ENCODE measurements at places on chromosomes 5 and 9. TPM values are rescaled to one million over a fixed set of nuclear protein-coding genes. Genes with fewer than 3 reads are reported as not detected.
A peak's percentile ranks its signal among the peaks of the same experiment; 100 is the strongest.

CDKN2A gene
- not detected for total RNA-seq

TLX3 gene
- not detected for total RNA-seq

NSUN2 gene
- total RNA-seq: 138 TPM

CTNNAL1 gene
- total RNA-seq: 46.9 TPM

GLDC gene
- total RNA-seq: 0.27 TPM

MYMK gene
- total RNA-seq: not detected

QRFP gene
- total RNA-seq: not detected

PTGS1 gene
- total RNA-seq: 7.2 TPM

TTC16 gene
- not detected for total RNA-seq

MXD3 gene
- 12.0 TPM for total RNA-seq

ARHGEF37 gene
- 0.27 TPM for total RNA-seq

C5 gene
- total RNA-seq: 0.42 TPM

DNA sequence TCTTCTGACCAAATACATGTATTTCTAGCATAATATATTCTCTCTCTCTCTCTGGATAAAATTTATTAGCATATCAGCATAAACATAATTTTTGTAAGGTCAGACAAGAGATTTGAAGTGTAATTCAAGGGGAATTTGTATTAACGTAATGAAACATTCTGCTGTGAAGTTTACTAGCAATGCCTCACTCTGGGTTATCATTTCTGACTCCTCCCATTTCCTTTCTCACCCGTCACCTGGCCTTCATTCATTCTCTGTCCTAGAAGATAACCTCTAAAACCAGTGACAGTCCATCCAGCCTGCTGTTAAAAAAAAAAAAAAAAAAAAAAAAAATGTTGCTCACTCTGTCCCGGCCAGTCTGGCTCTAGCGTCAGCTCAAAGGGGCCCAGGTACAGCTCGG is 27.1 kb downstream of the GRAMD2B start:
- DNase-seq: peak; percentile 24

GRCh38 chr9:19216466-19216865 is 14.0 kb upstream of the DENND4C start:
- DNase-seq: no peak

GRCh38 chr9:133769511-133770075 is 31.4 kb upstream of the SARDH start:
- DNase-seq: no peak

DNA sequence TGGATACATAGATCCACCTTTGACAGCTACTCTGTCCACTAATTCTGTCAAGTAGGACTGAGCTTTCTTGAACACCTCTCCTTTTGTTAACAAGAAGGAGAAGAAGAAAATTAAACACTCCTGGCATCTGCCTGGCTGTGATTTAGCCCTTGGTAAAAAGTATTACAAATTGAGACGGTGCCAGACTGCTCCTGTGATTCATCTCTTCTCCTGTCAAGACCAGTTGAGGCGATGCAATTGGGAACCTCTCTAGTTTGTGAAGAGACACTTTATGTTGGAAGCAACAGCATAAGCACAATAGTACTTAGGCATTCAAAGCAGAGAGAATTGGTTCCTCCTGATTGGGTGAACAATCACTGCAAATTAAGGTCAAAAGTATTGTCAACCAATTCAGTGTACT is 72.7 kb downstream of the GHR start:
- DNase-seq: no peak

GRCh38 chr5:37553720-37554404 is 174.7 kb downstream of the WDR70 start:
- no peak for DNase-seq

- no peak for DNase-seq
Observed at GRCh38 chr5:132641841-132642240, 16.1 kb upstream of the IL13 start.

- DNase-seq: no peak
Observed at GRCh38 chr5:172095368-172096206, 89.1 kb upstream of the FBXW11 start.

GRCh38 chr5:150017226-150018005 is 16.9 kb downstream of the HMGXB3 start:
- DNase-seq: no peak

GRCh38 chr9:91241909-91242308 is 119.8 kb downstream of the AUH start:
- no peak for DNase-seq

- DNase-seq: no peak
Observed at GRCh38 chr5:109849478-109850088, 159.9 kb downstream of the MAN2A1 start.

GRCh38 chr5:168085261-168086031 is 206.0 kb upstream of the WWC1 start:
- DNase-seq: no peak

- DNase-seq: no peak
Observed at GRCh38 chr9:33236571-33236970, 3.4 kb upstream of the SPINK4 start.

DNA sequence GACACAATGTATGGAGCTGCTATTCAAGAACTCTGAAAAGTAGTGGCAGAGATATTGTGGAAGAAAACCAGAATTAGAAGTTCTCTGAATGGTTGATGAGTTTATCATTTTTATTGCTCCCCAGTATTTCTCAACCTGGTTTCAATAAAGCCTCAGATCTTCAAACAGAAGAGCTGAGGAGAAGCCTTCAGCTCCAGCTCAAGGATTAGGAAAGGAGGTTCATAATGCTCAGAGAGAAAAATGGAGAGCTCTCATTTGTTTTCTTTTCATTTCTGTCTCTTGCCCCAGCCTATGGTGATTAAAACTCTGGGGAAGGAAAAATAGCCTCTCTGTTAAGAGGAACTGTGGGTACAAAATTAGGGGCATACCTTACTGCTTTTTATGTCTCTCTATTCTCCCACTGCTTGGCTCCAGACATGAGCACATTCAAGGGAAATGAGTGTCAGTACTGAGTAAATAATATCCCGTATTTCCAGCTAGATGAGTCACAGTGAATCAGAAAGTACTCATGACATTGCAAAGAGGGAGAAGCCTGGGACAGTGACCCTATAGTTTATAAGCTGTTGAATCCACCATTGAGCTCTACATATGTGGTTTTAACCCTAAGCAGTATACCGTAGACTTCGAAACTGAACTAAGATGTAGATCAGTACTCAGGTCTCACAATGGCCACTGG is 138.1 kb downstream of the EMB start:
- no peak for DNase-seq

GRCh38 chr5:151023047-151023615 is 2.7 kb downstream of the GPX3 start:
- DNase-seq: peak; percentile 70

DNA sequence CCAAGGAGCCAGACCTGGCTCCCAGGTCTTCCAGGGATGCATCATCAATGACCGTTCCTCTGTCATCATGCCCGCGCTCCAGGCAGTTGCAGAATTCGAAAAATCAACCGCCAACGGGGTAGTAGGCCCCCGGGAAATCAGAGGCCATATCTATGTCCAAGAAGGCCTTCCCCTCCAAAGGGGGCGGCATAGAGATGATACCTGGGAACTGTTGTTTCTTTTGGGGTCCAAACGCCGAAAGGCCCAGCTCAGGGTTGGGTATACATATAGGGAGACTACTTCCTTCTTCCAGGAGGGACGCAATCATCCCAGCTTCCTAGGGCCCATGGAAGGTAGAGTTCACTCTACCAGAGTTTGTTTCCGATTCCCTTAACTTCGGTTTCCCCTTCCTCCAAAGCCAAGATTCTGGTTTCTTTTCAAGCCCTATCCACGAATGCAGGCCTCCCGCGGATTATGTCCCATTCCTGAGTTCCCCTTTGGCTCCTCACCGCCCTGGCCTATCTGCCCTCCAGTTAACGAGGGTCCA is 754 bp downstream of the DCAF12 start:
- DNase-seq: peak; percentile 18

DNA sequence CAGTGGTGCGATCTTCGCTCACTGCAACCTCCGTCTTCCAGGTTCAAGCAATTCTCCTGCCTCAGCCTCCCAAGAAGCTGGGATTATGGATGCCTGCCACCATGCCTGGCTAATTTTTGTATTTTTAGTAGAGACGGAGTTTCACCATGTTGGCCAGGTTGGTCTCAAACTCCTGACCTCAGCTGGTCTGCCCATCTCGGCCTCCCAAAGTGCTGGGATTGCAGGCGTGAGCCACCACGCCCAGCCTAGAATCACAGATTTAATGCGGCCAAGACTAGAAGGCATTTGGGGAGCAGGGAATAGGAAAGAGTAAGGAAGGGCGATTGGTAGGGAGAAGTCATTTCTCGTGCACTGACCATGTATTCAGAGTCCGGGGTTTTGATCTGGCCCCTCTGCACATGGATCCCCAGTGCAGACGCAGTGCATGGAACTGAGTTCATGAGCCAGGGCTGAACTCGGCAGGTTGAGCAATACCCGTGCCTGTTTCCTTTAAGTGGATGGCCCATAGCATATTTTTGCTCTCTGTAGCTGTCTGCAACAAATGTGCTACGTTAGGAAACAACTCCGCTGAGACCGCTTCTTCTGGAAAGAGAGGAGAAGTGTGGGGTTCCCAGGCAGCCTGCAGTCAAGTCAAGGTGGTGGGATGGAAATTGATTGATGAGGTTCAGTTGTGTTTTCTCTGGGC is 3.4 kb upstream of the HMCN2 start:
- no peak for DNase-seq

DNA sequence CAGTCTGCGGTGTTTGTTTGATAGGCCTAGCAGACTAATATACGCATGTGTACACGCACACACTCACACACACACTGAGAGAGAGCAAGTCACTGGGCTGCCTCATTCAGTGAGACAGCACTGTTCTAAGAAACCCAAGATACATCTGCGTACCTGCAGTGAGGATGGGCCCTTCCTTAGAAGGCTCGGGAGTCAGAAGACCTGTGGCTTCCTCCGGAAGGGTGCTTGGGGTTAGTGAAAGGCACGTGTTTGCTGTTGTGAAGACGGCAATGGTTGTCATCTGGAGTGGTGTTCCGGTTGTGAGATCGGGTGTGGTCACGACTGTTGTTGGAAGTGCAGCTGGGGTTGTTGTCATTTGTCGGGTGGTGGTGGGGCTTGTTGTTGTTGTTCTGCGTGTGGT is 11.7 kb downstream of the TIMD4 start:
- no peak for DNase-seq

DNA sequence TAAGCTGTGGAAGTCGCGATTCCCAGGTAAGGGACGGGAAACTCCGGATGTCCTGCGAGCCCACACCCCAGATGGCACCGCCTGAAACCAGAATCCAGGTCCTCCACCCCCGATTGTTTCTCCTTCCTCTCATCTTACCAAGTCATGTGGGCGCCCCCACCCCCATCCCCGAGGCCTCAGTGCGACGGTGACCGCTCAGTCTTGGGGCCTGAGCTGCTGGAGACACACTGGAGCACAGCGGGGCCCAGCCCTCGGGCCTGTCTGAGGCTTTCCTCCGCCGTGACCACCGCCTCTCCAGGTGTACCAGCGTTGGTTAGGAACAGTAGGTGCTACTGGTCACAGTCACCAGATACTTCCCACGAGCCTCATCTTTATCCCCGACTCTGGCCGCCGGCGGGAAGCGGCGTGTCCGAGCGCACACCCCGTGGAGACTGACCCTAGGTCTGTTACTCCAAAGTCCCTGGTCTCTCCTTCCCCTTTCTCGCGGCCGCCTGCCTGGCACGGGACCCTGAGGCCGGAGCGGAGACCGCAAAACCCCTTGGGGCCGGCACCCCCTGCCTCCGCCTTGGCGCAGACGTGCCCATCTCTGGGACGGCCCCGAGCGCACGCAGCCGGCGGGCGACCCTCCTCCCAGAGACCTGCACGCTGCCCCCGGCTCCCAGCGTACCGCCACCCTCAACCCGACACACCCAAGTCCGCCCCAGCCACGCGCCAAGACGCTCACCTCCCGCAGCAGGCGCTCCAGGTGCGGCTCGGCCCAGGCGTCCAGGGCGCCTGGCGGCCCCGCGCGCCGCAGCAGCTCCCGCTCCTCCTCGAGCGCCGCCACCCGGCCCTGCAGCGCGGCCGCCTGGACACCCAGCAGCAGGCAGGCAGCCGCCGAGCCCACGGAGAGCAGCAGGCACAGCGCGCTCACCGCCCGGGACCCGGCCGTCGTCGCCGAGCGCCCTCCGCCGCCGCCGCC is 733 bp downstream of the COL23A1 start:
- DNase-seq: peak; percentile 43

DNA sequence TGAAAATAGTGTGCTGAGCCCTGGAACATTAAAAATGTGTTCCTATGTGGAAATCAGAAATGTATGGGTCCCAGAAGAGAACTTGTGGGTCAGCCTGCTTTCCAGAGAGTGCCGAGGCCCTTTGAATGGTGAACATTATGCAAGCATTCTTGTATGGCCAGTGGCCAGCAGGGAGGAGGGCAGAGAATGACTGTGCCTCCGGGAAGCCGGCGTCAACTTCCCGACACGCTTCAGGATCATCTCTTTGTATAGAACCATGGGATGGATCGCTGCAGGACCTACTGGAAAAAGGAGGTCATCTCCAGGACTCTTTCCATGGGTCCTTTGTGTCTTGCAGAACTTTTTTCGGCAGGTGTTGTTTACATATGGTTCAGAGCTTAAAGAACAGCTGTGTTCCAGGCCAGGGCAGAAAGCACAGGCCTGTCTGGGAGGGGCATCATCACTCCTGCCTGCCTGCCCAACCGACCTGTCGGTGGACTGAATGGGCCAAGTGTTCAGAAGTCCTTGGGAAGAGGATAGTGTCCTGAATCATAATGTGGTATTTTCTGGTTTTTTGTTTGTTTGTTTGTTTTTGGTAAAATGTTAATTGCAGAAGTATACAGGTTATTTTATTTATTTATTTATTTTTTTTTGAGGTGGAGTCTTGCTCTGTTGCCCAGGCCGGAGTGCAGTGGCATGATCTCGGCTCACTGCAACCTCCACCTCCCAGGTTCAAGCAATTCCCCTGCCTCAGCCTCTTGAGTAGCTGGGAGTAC is 9.0 kb downstream of the PRRC2B start:
- peak; percentile 1 for DNase-seq

DNA sequence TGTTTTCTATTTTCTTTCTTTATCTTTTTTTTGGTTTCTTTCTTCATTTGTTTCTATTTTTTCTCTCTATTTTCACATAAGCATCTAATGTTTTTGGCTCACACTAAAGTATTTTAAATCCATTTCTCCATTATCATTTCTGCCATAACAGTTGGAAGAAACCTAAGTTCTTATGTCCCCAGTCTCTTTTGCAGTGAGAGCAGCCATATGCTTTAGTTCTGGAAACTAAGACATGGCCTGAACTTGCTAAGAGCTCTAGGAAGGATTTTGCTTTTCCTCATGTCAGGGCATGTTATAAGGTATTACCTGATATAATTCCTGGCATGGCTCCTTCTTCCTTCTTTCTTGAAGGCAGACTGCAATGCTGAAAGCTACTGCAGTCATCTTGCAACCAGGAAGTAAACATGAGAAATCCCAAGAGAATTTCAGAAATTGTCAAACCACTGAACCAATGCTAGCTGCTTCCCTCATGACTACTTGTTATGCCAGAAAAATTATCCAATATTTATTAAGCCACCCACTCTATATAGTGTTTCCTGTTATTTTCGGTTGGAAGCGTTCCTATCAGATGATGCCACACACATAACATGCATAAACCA is 171.1 kb downstream of the TAF11L14 start:
- DNase-seq: no peak

- DNase-seq: peak; percentile 24
Observed at GRCh38 chr9:89576404-89576839, 28.4 kb upstream of the GADD45G start.

All from K562 (cell line).